A549 treated with CORT108297 at 1 μM for 4 hours (cell line): ENCODE measurements at places on chromosomes 16 and 17. TPM values are rescaled to one million over a fixed set of nuclear protein-coding genes. Genes with fewer than 3 reads are reported as not detected.

Gene CDRT15L2
- not detected in 5 replicates for total RNA-seq

Gene GALNS
- 34.6 to 49.5 TPM (median 48.9 TPM) in 5 replicates for total RNA-seq

Gene KRT20
- 0.18 to 0.28 TPM (median 0.26 TPM) in 5 replicates for total RNA-seq

Gene ASPHD1
- total RNA-seq = 16.3 to 30.7 TPM (median 27.0 TPM) in 5 replicates

Gene HAS3
- 38.1 to 54.0 TPM (median 46.8 TPM) in 5 replicates for total RNA-seq

Gene PRAC2
- not detected in 5 replicates for total RNA-seq

Gene AATF
- 122 to 157 TPM (median 127 TPM) in 5 replicates for total RNA-seq

Gene HYDIN
- 0.18 to 0.47 TPM (median 0.37 TPM) in 5 replicates for total RNA-seq

Gene CBX1
- total RNA-seq = 79.8 to 120 TPM (median 87.3 TPM) in 5 replicates

Gene PTRH2
- 99.0 to 125 TPM (median 109 TPM) in 5 replicates for total RNA-seq

Gene KCNH6
- not detected in 5 replicates for total RNA-seq

Gene STX8
- 56.1 to 81.5 TPM (median 59.7 TPM) in 5 replicates for total RNA-seq

Gene FDXR
- 48.6 to 77.1 TPM (median 65.5 TPM) in 5 replicates for total RNA-seq

Gene ANKRD40CL
- not detected in 5 replicates for total RNA-seq

Gene CTDNEP1
- 221 to 239 TPM (median 226 TPM) in 5 replicates for total RNA-seq

Gene KIF18B
- total RNA-seq = 26.8 to 41.2 TPM (median 40.1 TPM) in 5 replicates

Gene MRM1
- 14.1 to 20.5 TPM (median 19.6 TPM) in 5 replicates for total RNA-seq

Gene KRT12
- total RNA-seq = not detected in 5 replicates

Gene MARF1
- total RNA-seq = 11.0 to 11.8 TPM (median 11.3 TPM) in 5 replicates

Gene POLR2A
- 65.7 to 84.9 TPM (median 82.6 TPM) in 5 replicates for total RNA-seq

Gene SYT17
- 10.8 to 13.7 TPM (median 12.2 TPM) in 5 replicates for total RNA-seq

Gene C17orf78
- not detected in 5 replicates for total RNA-seq

Gene ZC3H7A
- total RNA-seq = 25.0 to 36.6 TPM (median 25.3 TPM) in 5 replicates

Gene PIMREG
- total RNA-seq = 35.0 to 53.2 TPM (median 46.2 TPM) in 5 replicates

Gene OMG
- total RNA-seq = not detected in 5 replicates

Gene PRKCB
- 0.15 to 0.32 TPM (median 0.22 TPM) in 5 replicates for total RNA-seq

Gene DPEP1
- 0.78 to 1.2 TPM (median 0.83 TPM) in 5 replicates for total RNA-seq

Gene PLXDC1
- total RNA-seq = 0.09 to 0.41 TPM (median 0.27 TPM) in 5 replicates

Gene BICDL2
- total RNA-seq = not detected in 5 replicates

Gene CBX4
- 27.0 to 36.2 TPM (median 34.5 TPM) in 5 replicates for total RNA-seq

Gene ATXN7L3
- 51.9 to 71.6 TPM (median 67.8 TPM) in 5 replicates for total RNA-seq

Gene SYNGR2
- 120 to 222 TPM (median 206 TPM) in 5 replicates for total RNA-seq

Gene MYH13
- total RNA-seq = not detected in 5 replicates

Gene PROCA1
- 1.0 to 1.7 TPM (median 1.1 TPM) in 5 replicates for total RNA-seq
